ENCODE measurements at places on chromosomes 12 and 14.

DNA sequence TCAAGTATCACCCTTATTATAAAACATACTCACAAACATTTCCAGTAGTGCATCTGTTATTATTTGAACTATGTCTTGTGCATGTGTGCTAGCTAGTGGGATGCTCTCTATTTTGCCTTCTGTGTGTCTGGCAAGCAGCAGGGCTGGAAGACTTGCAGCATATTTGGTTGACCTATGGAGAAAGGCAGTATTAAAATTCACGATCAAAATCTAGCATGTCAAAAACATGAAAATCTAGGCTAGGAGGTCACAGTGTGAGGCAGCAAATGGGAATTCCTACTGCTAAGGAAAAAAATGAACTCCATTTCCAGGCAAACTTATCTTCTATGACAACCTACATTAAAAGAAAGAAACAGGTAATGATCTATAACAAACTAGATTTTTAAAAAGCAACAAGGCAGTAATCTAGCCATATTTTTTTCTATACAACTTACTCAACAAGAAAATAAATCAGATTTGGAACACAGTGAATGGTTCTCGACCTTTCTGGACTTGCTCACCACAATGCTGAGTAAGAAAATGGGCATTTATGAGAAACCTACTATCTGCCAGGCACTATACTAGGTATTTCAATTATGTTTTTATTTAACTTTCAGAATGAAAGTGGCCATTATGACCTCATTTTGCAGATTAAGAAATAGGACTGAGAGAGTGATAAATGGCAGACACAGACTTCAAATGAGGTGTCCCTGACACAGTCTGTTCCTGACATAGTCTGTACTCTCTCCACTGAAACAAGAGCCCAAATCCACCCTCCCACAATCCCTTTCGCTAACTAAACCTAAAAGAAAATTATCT lies 96.8 kb downstream of the TXNDC16 start:
- no peak for DNase-seq

- DNase-seq: no peak
Measured at GRCh38 chr14:100896369-100897060, 7.0 kb downstream of the RTL1 start.

DNA sequence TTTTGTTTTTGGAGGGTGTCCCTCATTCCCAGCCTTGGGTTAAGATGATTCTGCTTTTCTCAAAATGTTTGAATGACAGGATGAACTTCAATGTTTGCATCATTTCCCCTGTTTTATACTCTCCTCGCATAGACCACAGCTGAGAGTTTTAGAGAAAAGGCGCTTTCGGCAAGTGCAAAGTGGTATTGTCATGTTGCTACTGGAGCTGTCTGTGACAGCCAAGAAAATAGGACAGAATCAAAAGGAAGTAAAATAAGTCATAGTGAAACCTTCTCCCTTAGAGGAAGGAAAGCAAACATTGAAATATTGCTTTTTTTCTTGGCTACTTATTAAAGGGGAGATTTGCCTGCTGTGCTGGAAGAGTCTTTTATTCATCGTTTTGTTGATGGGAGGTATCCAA lies 33.5 kb upstream of the ARHGAP5 start:
- no peak for DNase-seq

DNA sequence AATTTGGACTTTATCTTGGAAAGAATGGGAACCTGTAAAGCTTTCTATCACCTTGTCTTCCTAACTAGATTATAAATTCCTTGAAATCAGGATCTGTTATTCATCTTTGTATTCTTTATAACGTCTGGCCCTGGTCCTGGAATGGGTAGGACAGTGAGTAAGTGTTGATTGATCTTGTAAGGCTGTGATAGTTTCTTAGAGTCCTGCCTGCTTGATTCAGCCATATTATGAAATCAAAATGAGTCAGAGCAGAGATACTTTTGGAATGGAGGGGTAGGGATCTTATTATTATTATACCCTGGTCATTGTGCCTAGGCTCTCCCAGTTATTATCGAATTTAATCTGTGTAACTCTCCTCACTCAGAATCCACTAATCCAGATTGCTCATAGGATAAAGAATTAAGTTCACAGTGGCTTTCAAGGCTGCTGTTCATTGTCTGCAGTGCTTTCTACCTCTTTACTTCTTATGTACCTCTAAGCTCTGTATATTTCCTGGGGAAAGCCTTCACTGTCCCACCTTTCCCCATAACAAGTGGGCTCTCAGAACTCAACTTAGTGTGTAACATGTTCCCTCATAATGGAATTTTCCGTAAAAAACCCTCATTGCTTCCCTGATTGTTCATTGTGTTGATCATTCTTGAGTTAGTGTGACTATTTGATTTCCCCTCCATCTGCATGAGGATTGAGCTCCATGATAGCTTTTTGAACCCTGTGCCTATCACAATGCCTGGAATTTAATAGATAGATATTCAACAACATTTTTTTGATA lies 93.3 kb downstream of the DAAM1 start:
- DNase-seq: no peak

GRCh38 chr12:90399357-90399756 lies 555.6 kb downstream of the CCER1 start:
- DNase-seq: no peak

DNA sequence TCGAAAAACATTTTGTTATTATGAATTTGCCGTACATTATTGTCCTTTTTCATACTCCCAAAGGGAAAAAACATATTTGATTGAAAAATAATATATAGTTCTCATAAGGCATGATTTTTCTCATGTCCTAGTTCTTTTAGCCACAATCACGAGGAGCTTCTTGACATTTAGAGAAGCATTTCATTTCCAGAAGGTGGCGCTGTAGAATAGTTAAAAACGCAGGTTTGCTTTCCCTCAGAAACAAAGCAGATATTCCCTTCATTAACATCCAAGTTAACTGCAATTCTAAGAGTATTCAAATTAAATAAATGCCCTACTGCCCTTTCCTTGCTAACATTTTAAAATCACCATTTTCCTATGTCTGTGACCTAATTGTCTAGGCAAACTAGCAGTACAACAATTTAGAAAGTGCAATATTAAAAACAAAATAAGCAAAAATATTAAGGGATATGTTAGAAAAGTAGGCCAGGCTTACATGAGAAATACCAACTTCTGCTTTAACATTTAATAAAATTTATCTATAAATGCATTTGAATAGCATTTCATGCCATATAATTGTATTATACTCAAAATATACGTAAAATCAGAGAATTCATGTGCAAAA lies 10.9 kb upstream of the PIK3C2G start:
- DNase-seq: no peak

DNA sequence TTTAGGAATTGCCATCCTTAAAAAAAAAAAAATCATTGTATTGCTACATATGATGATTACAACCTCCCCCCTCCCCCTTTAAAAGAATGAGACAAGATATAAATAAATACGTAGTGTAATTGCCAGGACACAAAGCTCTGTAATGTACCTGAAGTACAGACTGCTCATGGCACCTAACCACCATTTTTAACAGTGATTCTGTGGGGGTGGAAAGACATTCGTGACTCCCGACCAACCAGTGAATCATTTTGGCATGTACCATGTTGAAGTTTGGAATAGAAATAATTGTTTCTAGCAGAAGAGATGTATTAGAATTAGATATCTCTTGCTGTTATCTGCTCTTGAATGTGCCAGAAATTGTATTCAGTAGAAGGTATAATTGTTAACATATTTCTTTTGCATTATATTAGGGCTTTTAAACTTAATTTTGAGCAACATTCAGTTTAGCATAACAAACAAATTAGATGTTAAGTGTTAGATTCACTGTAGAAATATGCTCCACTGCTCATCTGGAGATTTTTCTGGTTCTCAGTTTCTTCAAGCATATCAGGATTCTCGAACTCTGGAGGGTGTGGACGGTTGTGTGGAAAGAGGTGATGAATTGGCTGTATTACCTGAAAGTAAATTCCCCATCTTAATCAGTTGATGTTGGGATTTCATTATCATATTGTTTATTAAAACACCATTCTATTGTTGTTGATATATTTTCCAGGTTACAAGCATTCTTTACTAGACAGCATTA lies 31.1 kb downstream of the FRS2 start:
- no peak for DNase-seq
